ENCODE measurements at places on chromosomes 5 and 9. TPM values are rescaled to one million over a fixed set of nuclear protein-coding genes. Genes with fewer than 3 reads are reported as not detected.

DNA sequence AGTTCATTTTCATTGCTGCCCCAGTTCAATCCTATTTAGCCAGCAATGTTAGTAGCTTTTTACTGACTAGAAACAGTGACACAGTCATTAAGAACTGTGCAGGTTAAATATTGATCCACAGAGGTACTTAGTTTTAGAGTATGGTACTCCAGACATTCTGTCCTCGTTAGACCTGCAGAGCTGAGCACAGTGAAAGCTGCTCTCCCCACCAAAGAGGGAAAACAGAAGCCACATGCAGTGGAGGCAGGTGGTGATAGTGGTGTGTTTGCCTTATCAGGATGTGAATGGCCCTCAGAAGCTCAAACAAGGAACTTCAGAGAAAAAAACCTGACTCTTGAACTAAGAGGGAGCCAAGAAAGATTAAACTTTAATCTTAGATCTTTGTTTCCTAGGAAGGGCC lies 75.5 kb downstream of the UNC13B start:
- no peak for DNase-seq

DNA sequence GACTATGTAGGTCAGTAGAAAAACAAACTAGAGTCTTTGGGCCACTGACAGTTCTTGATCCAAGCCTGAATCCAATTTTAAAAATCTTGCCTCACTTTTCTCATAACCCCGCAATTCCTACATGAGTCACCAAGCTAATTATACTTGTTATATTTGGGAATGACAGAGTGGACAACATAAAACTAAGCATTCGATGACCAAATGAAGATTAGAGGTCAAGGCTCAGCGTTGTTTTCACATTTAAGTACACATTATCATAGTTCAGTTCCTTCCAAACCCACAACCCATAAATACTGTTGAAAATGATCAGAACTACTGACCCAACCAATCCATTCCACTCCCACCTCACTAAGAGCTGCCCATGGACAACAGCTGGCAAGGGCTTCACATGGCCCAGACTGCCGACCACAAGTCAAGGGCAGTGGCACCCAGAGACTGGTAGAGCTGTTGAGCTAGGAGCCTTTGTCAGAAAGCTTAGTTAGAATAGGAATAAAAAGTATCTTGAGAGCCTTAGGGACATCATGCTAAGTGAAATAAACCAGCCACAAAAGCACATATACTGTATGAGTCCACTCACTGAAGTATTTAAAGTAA lies 64.2 kb downstream of the MYO10 start:
- no peak for DNase-seq

- DNase-seq = no peak
Measured at GRCh38 chr5:106019261-106019660, 1651.5 kb downstream of the EFNA5 start.

DNA sequence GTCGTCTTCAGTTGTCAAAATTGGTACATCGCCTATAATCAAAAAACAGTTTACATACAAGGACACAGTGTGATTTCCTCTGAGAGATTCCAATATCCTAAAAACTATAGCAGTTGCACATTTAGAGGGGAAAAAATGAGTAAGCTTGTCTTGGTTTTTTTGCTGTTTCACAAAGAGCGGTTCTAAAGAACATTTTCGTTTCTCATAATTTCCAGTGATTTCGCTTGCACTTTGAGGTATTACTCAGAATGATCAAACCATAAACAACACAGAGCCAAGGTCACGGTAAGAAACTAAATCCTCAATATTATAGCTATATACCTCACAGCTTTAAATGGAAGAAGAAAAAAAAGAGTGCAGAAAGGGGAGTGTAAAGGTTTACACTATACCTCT lies 861 bp downstream of the MTX3 start:
- DNase-seq = no peak

- no peak for DNase-seq
Measured at GRCh38 chr5:125149527-125149926, 403.1 kb upstream of the ZNF608 start.

GRCh38 chr5:141597814-141598213 lies 21.0 kb downstream of the DIAPH1 start:
- DNase-seq = no peak

- no peak for DNase-seq
Measured at GRCh38 chr5:65739162-65739561, 17.2 kb downstream of the NLN start.

DNA sequence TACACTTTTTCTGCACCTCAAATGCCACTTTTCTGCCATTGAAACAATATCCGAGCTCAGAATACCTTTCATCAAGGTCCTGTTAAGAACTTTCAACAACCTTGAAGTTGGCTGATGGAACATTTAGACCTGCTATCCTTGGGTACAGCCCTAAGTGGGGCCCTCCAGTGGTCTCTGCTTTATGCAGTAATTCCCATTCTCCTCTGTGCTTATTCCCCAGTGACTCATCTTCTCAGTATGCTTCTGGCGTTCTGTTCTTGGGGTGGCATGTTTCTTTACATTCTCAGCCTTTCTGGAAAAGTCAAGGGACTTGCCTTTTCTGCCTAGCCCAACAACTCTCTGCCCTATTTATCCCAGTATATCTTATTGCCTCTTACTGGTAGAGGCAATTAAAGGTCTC lies 7.1 kb downstream of the ANP32B start:
- DNase-seq = no peak

- no peak for DNase-seq
Measured at GRCh38 chr5:15002173-15002572, 130.6 kb upstream of the ANKH start.

DNA sequence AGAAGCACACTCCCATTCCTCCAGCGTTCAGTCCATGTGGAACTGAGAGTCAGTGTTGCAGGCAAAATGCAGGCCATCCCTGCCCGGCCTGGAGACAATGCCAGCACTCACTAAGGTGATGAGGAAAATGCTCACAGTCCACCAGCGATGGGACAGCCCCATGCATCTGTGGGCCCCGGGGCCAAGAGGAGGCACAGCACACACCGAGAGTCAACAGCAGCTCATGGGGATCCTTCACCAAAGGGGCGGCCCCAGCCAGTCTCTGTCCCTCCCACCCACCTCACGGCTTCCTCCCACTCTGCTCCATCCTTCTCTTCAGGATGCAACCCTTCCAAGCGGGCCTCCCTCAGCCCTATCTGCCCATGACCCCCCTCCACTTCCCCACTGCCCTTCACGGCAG lies 6.2 kb downstream of the SEMA4D start:
- no peak for DNase-seq

DNA sequence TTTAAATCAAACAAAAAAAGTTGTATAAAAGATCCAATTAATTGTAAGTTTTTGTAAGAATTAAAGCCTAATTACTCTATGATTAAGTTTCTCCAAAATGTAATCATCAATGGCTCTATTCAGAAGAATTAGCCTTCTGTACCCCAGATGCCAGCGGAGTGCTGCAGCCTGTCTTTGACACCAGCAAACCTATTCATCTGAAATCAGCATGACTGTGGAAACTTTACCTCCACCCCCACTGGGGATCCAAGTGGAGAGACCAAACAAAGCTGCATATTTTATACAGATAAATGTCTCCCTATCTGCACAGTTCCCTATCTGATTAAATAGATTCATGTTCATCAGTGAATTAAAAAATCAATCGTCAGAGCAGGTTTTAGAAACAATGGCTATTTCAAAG lies 426.8 kb downstream of the KIAA0825 start:
- DNase-seq = no peak

- DNase-seq = no peak
Measured at GRCh38 chr5:77180167-77181081, 30.1 kb upstream of the PDE8B start.

DNA sequence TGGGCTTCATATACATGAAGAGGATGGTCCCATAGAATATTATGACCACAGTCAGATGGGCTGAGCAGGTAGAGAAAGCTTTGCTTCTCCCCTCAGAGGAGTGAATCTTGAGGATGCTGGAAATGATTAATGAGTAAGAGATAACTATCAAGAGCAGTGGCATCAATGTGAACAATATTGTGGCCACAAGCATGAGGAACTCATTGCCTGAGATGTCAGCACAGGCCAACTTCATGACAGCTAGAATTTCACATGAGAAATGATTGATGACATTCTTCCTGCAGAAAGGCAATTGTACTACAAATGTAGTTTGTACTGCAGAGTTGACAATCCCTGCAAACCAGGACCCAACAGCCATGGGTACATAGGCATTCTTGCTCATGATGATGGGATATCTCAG lies 586 bp downstream of the OR13C9 start:
- DNase-seq = no peak

GRCh38 chr5:76345582-76345981 lies 57.5 kb upstream of the IQGAP2 start:
- DNase-seq = no peak

The C1QTNF3 gene
- 9.6 TPM for total RNA-seq

The HAVCR2 gene
- 0.62 TPM for total RNA-seq

The PCDHB7 gene
- total RNA-seq = 1.1 TPM

The CSF2 gene
- not detected for total RNA-seq

Measured in progenitor cell of endocrine pancreas (in vitro differentiated cells).